Thymus (tissue), 14 donors: ENCODE measurements at places on chromosomes 6 and 20.

DNA sequence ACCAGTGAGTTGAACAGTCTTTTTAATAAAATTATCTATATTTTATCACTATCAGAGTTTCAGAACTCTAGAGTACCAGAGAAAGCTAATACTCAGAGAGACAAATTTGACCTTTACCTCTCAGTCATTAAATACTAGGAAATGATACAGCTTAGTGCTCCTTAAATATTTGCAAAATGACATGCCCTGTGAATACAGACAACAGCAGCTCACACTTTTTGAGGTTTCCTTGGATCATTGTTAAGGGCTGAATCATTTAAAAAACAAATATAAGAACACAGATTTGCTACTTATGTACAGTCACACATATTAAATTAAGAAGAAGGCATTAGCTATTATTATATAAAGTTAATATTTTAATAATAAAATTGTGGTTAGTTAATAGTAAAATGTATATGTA, 1158.7 kb upstream of the EYS start:
- no peak for DNase-seq

DNA sequence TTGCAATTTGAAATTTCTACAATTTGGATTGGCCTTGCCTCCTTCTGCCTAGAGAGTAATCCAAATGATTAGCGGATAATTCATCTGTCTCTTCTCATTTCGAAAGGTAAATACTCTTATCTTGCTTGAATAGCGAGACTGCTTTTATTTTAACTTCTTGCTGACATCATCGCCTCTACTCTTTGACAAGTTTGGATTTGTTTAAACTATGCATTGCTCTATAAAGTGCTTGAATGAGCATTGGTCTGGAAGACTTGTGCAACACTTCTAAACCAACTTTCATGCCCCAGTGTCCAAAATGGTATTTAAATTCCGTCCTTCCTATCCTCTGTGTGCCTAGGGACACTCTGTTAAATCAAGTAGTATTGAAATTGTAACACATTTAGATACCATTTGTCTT, 384.1 kb upstream of the SLC35B3 start:
- DNase-seq, result no peak

- no peak for DNase-seq
Measured at GRCh38 chr6:33278392-33278741, 1.4 kb downstream of the B3GALT4 start.

- DNase-seq, result no peak
Measured at GRCh38 chr20:13220194-13220903, 725 bp upstream of the ISM1 start.

DNA sequence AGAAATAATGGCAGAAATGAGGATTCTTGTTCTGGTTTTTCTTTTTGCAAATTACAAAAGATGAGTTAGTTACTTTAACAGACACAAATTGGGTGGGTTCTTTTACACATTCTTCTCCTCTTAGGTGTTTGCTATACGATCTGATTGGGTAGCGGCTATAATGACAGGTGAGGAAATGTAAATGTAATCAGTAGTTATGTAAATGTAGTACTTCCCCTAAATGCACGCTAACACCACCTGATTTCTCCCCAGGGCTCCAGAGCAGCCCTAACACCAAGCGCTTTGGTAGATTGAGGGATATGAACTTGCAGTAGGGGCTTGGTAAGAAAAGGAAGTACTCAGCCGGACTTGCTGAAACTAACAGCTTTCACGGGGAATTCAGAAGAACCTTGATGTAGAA, 499.4 kb upstream of the NOX3 start:
- DNase-seq, result no peak

- DNase-seq, result no peak
Measured at GRCh38 chr6:166616261-166617238, 10.5 kb downstream of the RPS6KA2 start.

- peak; percentile 78 for DNase-seq
Measured at GRCh38 chr6:41846666-41847237, 48.4 kb downstream of the USP49 start.

DNA sequence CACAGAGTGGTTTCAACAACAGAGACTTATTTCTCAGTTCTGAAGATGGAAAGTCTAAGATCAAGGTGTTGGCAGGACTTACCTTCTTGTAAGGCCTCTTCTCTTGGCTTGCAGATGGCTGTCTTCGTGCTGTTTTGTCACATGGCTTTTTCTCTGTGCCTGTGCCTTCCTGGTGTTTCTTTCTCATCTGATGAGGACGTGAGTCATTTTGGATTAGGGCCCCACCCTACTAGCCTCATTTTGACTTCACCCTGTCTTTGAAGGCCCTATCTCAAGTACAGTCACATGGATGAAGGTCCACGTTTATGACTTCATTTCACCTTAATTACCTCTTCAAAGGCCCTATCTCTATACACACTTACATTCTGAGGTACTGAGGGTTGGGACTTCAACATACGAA, 41.4 kb upstream of the LAMA2 start:
- no peak for DNase-seq

- DNase-seq, result no peak
Measured at GRCh38 chr6:36724514-36725390, 27.1 kb downstream of the RAB44 start.

DNA sequence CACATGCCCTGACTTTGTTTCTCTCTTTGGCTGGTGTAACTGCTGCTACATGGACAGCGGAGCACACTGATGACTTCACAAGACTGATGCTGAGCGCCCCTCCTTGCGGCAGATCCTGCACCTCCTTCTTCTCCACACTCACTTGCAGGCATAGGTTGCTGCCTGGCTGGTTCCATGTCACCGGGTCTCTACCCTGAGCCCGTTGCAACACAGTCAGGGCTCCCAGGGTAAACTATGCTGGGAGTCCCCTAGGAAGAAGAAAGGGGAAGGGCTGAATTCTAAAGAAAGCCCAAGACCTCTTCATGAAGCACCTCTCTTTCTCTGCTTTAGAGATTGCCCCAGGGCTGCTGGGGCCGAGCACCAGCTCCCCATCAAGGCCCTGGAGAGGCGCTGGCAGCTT, 83.3 kb upstream of the DUSP22 start:
- DNase-seq, result no peak

- DNase-seq, result no peak
Measured at GRCh38 chr20:9160331-9160730, 91.4 kb downstream of the PLCB4 start.

- no peak for DNase-seq
Measured at GRCh38 chr6:34772940-34773339, 15.6 kb downstream of the SNRPC start.

GRCh38 chr20:1809611-1810510, 85.3 kb upstream of the SIRPA start:
- DNase-seq, result no peak

DNA sequence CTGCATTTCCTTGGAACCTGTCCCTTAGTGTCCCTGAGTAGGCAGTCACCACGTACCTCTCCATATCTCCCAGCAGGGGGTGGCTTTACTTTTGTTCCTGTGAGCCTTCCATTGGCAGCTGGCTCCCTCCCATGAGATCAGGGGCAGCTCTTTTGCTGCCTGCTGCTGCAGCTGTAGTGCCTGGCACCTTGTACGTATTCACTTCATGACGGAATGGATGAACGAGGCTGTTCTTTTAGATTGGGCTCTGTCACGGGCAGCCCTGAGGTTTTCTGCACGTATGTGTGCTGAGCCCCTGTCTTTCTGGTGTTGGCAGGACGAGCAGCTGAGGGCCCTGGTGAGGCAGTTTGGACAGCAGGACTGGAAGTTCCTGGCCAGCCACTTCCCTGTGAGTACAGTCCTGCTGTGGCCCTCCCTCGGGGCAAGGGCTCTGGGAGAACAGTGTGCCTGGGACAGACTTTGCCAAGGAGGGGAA, 14.6 kb downstream of the MYBL2 start:
- no peak for DNase-seq
